Ascending aorta (tissue), 2 donors: ENCODE measurements at places on chromosomes 7 and 10.

DNA sequence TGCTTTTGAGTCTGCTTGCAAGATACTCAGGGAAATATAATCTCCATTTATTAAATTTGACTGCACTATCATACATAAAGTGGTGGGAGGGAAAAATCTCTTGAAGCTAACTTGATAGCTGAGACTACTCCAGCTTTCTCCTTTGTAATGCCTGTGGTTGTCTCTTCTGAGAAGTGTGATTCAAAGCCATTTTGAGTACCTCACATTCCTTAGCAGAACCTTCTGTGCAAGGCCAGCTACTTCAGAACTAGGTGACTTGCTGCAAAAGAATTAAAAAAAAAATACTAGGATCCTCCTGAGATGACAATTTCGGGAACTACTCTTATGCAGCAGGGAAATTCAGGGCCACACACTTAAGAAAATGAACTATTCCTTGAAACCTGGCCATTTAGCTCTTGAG is 294.8 kb downstream of the MDFIC start:
- no peak for DNase-seq

DNA sequence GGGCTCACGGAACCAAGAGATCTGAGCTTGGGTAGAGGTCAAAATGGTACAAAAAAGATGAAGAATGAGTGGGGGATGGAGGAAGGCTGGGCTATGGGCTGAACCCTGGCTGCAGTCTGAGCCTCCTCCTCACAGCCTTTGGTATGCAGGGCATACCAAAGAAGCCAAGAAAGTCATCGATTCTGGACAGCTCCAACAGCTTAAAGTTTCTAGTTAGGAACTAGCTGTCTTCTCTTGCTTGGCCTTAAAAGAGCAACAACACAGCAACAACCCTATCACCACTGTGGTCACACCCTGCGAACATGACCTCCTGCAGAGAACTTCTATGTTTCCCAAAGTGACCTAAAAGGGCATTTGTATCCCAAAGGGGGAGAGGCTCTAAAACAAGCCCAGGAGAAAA is 126.1 kb upstream of the EFCAB10 start:
- DNase-seq = no peak

- peak; percentile 40 for DNase-seq
Measured at GRCh38 chr7:74665296-74665938, 7.9 kb downstream of the GTF2I start.

DNA sequence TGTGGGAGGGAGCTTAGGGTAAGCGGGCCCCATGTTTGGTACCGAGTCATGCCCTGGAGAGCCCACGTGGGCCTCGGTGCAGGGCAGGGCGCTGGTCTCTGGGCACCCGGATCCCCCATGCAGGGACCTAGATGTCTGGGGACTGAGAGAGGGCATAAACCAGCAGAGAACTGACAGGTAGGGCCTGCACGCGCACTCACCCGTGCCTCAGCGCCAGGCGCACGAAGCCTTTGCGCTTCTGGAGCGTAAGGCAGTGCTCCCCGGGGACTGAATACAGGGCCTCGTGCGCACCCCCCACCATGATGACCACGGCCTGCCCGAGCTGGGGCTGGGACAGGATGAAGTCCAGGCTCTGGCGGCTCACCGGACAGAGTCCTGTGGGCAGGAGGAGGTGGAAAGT is 2.8 kb downstream of the MOGAT3 start:
- DNase-seq = no peak

DNA sequence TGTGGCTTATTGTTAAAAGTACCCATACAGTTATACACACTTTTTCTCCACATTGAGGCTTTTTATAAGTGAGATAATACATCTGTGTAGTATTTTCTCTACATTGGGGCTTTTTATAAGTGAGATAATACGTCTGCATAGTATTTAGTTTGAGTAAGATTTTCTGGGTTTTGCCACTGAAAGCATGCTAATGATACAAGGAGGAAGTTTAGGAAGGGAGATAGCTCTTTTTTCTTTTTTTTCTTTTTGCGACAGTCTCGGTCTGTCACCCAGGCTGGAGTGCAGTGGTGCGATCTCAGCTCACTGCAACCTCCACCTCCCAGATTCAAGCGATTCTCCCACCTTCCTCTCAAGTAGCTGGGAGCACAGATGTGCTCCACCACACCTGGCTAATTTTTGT is 13.3 kb downstream of the FAM107B start:
- DNase-seq = no peak

DNA sequence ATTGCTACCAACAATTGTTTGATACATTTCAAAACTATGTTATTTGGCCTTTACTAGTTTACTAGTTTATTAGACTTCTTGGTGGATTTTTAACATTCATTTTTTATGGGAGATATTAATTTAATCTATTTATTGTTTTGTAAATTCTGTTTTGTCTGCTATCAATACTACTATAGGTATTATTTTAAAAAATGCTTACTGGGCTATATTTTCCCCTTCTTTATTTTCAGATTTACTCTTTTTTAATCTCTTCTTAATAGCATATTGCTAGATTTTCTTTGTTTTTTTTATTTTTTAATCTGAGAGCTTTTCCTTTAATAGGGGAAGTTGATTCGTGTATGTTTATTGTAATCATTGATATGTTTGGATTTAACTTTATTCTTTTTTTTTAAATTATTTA is 147.5 kb downstream of the CDK14 start:
- DNase-seq = no peak

DNA sequence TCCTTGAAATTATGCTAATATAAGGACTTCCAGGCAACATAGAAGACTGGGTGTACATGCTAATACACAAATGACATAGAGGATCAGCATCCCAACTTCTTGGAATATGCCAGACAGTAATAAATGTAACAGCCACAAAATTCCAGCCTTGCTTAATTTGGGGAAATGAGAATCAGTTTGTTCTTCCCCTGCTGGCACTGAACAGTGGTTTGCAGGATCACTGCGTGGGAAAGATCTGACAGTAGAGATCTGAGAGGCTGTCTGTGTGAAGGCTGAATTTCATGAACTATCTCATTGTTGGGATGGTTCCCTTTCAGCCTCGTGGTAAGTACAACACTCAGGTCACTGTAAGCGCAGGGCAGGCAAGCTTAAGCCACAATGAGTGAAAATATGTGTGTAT is 1078.0 kb downstream of the LRMDA start:
- no peak for DNase-seq

DNA sequence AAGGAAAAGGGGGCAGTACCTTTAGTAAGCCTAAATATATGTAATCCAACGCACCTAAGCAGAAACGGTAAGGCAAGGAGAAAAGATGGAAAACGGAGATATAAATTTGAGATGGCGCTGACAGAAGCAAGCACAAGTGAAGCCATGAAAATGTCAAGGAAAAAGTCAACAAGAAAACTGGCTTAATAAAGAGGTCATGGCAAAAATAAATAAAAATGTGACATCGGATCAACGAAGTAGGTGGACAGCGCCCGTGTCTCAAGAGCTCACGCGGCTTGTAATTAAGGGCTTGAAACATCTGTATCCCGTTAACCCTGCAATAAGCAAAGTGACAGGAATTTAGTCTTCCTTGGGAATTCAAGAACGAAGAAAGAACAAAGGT is 611 bp downstream of the NDUFA5 start:
- DNase-seq = no peak

DNA sequence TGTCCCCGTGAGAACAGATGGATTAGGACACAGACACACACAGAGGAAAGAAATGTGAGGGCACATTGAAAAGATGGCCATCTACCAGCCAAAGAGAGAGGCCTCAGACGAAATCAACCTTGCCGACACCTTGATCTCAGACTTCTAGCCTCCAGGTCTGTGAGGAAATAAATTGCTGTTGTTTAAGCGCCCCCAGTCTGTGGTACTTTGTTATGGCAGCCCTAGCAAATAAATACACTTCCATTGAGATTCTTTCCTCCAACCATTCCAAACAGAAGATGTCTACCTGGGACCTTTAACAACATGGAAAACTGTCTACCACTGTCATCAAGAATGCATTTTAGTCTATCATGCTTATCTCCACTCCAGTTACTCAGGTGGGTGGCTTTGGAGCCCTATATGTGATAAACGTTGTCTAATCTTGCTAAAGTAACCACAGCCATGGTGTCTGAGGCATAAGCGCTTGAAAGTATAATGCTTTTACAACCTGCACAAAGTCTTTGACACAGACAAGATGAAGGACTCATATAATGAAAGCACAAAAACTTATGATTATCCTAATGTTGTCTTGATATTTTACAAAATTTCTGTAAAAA is 244.3 kb downstream of the MTERF1 start:
- no peak for DNase-seq

DNA sequence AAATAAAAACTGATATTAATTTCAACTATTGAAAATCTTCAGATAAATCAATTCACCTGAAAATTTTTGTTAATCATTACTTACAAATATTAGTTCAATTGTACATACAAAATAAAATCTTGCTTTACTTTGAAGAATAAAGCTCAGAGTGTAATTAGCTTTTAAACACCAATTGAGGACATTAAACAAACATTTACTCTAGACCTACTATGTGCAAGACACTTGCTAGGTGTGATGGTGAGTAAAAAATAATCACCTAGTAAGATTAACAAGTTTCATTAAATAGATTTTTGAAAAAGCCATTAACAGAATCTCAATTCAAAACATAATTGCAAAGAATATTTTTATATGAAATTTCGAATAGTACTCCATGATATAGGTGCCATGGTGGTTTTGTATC is 3.9 kb upstream of the MLLT10 start:
- DNase-seq = no peak

- no peak for DNase-seq
Measured at GRCh38 chr7:112371701-112372100, 78.6 kb upstream of the IFRD1 start.

GRCh38 chr7:111138586-111138985 is 47.7 kb downstream of the LRRN3 start:
- DNase-seq = no peak

- DNase-seq = no peak
Measured at GRCh38 chr7:50261593-50261992, 42.9 kb upstream of the IKZF1 start.

DNA sequence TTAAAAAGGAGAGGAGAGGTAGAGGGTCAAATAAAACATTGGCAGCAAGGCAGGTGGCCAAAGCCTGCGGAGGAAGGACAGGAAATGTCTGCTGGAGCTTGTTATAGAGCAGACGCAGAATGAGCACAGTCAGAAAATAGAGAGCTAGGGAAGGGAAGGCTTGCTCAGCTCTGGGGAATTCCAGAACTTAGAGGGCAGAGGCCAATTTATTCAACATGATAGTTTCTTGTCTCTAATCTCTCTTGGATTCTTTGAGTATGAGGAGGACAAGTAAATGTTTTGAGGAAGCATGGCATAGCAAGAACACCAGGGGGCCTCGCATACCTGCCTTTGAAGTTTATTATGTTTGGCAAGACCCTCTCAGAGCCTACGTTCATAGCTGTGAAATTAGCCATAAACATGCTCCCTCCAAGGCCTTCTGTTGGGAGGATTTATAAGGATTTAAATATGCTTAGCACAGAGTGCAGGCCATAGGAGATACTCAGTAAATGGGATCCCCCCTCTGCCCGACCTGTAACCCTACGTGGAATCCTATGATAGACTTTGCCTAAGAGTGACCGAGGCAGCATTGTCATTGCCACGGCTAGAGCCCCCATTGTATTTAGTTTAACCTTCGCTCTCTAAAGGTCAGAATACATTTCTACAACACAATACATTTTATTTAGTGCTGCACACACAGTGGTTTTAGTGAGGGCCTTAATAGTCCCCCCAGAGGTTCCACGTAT is 293.9 kb downstream of the CCDC3 start:
- no peak for DNase-seq

DNA sequence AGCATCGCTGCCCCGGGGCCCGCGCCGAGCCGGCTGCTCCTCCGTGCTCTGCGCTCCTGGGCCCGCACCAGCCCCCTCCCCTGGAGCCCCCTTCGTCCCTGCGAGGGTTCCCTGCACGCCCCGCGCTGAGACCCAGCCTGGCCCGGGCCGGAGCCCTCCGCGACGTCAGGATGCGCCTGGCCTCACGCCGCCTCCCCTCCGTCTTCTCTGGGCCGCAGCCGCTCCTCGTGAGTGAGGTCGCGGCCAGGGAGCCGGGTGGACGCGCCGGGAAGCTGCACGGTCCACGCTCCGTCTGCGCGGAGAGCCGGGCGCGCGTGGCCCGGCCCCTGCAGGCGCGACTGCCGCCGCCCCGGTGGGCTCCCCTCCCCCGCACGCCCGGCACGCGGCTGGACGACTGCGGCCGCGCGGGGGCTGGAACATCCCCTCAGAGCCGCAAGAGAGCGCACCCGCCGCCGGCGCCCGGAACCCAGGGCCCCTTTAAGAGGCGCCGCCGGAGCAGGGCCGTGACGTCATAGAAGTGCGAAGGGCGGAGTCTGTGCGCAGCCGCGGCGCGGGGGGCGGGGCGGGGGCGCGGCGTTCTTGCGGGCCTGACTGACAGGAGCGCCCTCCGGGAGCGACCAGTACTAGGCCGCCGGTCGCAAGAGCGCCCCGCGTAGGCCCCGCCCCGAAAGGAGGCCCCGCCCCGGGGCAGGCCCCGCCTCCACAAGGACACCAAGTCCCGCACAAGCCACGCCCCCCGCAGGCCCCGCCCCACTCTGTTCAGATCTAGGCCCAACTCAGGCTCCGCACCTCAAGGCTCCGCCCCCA is 507 bp upstream of the INPP5A start:
- DNase-seq = peak; percentile 100

DNA sequence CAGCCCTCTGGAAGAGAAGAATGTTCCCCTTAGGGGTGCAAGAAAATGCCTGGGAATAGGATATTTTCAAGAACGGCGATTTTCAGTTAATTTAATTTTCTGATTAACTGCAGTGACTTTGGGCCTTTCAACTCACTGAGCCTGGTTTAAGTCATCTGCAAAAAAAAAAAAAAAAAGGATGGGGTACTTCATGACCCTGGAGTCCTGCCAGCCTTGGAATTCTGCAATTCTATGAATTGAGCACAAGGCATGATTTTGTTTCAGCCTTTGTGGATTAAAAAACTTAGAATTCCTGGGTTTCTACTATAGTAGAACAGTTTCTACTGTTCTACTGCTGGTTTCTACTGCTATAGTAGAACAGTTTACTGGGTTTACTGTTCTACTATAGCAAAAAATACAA is 58.3 kb upstream of the CALD1 start:
- no peak for DNase-seq

- DNase-seq = no peak
Measured at GRCh38 chr7:139230023-139230422, 1.0 kb upstream of the UBN2 start.

- no peak for DNase-seq
Measured at GRCh38 chr7:91112902-91113341, 151.3 kb upstream of the FZD1 start.

- no peak for DNase-seq
Measured at GRCh38 chr7:122352454-122352853, 47.9 kb upstream of the FEZF1 start.

DNA sequence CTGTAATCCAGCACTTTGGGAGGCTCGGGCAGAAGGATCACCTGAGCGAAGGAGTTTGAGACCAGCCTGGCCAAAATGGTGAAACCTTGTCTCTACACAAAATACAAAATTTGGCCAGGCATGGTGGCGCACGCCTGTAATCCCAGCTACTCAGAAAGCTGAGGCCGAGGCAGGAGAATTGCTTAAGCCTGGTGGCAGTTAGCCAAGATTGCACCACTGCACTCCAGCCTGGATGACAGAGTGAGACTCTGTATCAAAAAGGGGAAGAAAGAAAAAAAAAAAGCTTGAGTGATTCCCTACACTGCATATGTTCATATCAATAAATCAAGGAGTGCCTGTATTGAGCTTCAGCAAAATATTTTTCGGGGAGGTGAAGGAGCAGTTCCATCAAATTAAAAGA is 45.8 kb upstream of the SRRM3 start:
- peak; percentile 75 for DNase-seq

GRCh38 chr7:42677751-42678699 is 233.8 kb downstream of the C7orf25 start:
- no peak for DNase-seq

GRCh38 chr7:127589896-127590295 is 1.7 kb downstream of the ARF5 start:
- DNase-seq = no peak

- no peak for DNase-seq
Measured at GRCh38 chr7:136688601-136689000, 179.9 kb upstream of the CHRM2 start.
